ENCODE measurements at places on chromosomes 13 and 19. TPM values are rescaled to one million over a fixed set of nuclear protein-coding genes. Genes with fewer than 3 reads are reported as not detected.

DNA sequence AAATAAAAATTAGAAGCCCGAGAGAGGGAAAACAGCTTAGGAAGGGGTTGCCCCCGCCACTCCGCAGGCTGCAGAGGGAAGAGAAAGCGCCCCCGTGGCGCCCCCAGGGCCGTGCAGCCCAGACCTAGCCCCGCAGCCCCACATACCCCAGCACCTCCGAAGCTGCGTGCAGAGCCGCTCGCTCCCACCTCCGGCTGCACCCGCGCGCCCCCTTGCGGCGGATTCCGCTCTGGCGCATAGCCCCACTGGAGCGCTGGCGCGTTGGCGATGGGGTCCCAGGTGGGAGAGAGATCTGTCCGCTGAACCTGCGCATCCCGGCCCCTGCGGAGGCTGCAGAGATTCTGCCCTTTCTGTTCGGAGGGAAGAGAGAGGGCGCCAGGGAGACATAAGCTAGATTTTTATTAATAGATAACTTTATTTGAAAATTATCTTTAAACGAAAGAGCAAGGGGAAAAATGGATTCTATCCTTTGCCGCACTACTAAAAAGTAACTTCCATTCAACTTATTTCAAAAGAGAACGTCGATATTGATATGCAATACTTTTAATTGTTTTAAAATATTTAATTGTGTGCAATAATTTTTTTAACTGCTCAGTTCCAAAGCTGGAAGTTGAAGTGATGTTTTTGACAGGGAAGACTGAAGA, 11.7 kb upstream of the CLN5 start:
- DNase-seq, result peak; percentile 83

- no peak for DNase-seq
Measured at GRCh38 chr19:10089801-10090375, 3.8 kb downstream of the SHFL start.

ADAT3 gene
- 26.9 TPM for total RNA-seq

DNA sequence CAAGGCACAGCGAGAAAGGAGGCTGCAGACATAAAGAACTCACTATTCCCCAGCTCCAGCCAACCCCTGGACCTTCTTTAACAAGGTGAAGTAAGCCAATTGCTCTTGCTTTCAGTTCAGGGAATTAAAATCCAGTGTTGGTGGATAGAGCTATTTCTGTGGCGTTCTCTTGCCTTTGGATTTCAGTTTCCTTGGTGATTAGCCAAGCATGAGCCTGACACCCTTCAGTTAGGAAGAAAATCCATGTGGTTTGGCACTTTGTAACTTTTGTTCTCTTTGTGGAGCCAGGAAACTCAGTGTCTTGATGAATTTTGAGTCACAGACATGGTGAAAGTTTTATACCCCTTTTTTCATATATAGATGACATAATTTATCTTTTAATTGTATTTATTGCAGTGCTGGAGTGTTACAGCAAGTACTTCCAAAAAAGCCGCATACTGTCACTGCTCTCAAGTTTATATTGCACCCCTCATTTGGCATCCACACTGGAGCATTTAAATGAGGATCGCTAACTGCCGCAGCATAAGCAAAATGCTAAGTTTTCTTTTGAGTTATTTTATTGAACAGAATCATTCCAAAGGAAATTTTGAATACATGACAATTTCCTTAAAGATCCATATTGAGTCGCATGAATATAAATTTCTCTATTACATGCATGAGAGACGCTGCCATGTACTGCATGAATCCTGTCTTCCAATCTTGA, 406.8 kb downstream of the MYO16 start:
- DNase-seq, result no peak

RAB3A gene
- 3.8 TPM for total RNA-seq

GRCh38 chr19:30325676-30326392, 46.4 kb upstream of the ZNF536 start:
- no peak for DNase-seq

DNA sequence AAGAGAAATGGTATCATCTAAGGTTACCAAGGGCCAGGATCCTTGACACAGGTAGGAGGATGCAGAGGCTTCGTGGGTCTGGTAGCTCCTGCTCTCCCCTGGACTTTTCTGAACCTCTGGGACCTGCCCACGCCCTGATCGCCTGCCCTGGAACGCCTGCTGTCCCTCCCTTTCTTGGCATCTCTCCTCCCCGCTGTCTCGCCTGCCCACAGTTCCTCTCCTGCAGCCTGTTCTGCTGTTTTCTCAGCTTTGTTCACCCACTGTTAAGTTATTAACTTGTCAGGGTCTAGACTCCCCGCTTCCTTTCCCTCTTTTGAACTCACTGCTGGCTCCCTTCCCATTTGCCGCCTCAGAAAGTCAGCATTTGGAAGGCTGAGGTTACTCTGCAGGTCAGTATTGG, 19.8 kb downstream of the SERP2 start:
- peak; percentile 63 for DNase-seq

PLPP2 gene
- 190 TPM for total RNA-seq

PRRG2 gene
- 0.40 TPM for total RNA-seq

GRCh38 chr13:109883181-109884180, 97.1 kb upstream of the IRS2 start:
- DNase-seq, result peak; percentile 49

DNA sequence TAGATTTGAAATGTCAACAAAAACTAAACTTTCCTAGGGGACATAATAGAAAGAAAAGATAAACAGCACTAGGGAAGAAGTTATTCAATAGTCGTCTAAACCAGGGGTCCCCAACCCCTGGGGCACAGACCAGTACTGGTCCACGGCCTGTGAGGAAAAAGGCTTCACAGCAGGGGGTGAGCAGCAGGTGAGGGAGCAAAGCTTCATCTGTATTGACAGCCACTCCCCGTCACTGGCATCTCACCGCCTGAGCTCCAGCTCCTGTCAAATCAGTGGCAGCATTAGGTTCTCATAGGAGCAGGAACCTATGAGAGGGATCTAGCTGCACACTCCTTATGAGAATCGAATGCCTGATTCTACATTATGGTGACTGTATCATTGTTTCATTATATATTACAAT, 382.7 kb downstream of the MYO16 start:
- DNase-seq, result no peak

- DNase-seq, result no peak
Measured at GRCh38 chr13:67131393-67131792, 98.7 kb downstream of the PCDH9 start.

CBY2 gene
- not detected for total RNA-seq

GRCh38 chr19:6705931-6706632, 14.4 kb downstream of the C3 start:
- no peak for DNase-seq

- DNase-seq, result no peak
Measured at GRCh38 chr19:55252760-55253663, 5.8 kb downstream of the PPP6R1 start.
